ENCODE measurements at places on chromosomes 5 and 9.

GRCh38 chr9:136293476-136294077, 10.3 kb downstream of the CCDC187 start:
- DNase-seq, result no peak

DNA sequence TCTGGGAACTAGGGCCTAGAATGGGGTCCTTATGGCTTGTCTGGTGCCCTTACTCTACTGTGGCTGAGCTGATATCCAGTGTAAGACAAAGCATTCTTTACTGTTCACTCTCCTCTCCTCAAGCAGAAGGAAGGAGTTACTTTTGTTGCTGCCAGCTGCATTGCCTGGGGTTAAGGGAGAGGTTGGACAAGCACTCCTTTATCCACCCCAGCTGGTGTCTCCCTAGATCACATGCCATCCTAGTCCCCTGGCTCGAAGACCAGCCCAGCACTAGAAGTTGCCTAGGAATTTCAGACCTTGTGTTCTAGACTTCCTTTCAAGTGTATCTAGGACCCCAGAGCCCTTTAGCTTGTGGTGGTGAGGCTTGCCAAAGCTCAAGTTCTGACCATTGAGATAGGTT, 1051.5 kb upstream of the C9orf72 start:
- DNase-seq, result no peak

- DNase-seq, result no peak
These were observed 105.9 kb downstream of the KCNN2 start for GRCh38 chr5:114467729-114468128.

DNA sequence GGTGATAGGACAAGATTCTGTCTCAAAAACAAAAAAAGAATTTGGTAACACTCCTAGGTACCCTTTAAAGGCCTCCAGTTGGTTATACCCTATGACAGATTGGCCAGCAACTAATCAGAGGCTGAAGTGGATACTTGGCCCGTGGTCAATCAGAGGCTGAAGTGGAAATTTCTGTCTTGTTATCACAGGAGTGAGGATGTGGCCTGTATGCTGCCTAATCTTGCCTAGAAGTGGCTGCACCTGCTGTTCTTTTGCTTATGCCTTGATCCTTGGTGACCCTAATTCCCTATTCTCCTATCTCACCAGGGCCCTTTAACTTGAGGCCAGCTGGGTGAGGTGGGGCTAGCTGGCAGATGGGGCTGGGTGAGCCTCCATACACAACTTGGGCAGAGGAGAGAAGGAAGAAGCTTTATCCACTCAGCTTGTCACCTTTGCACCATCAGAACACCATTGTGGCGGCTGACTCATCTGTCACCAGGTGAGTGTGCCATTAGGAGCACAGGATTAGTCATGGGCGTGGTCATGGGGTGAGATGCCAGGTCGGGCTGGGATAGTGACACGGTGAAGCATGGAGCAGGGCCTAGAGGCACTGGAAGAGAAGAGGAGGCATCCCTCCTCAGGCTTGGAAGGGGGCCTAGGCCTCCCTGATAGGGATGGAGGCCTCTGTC, 41.5 kb downstream of the SAR1B start:
- no peak for DNase-seq

DNA sequence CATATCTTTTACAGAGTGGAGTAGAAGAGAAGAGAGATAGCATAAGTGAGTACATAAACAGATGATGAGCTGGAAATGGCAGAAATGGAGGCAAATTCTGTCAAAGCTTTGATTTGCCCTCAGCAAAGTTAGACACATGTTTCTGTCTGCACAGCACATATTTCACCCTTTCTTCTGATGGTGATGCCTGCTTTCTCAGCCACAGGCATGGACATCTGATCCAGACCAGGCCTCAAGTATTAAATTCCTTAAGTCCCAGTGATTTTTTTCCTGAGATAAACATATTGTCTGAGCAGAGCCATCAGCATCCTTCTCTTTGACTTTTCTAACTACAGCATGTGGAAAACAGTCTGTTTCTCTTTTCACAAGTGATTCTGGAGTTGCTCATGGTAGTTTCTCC, 409.8 kb downstream of the MAN2A1 start:
- no peak for DNase-seq

- DNase-seq, result no peak
These were observed 260.9 kb upstream of the TUSC1 start for GRCh38 chr9:25939126-25939525.

DNA sequence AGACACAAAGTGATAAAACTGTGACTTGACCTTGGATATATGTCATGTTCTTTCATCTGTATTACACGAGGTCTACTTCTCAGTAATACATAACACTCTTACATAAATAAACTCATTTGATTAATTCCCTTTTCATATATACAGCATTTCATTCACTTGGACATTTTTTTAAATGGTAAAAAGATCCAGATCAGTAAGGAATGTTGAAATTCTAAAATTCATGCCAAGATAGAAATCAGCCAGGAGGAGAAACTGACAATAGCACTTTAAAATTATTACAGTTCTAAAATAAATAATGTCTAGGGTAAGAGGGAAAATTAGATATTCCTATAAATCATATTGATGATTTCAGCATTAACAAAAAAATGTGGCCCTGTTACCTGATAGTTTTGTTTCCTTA, 46.2 kb upstream of the POU5F2 start:
- DNase-seq, result no peak

DNA sequence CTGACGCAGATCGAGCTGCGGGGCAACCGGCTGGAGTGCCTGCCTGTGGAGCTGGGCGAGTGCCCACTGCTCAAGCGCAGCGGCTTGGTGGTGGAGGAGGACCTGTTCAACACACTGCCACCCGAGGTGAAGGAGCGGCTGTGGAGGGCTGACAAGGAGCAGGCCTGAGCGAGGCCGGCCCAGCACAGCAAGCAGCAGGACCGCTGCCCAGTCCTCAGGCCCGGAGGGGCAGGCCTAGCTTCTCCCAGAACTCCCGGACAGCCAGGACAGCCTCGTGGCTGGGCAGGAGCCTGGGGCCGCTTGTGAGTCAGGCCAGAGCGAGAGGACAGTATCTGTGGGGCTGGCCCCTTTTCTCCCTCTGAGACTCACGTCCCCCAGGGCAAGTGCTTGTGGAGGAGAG, 4.6 kb upstream of the PHYHD1 start:
- no peak for DNase-seq

DNA sequence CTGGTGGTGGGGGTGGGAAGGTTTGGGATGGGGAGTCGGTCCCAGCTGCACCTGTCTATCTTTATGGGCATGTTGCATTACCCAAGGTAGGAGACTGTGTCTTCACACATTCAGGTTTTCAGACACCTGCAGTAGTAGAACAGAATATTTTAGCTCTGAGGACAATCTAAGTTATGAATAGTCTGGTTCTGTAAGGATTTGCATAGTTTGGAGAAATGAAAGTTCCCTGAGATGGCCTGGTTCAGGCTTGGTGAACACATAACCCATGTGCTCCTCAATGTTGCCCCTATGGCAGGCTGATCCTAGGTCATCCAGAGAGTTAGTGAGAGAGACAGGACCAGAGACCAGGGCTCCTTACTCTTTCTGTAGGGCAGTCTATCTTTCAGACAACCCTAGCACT, 20.7 kb downstream of the TNFSF8 start:
- DNase-seq, result no peak

DNA sequence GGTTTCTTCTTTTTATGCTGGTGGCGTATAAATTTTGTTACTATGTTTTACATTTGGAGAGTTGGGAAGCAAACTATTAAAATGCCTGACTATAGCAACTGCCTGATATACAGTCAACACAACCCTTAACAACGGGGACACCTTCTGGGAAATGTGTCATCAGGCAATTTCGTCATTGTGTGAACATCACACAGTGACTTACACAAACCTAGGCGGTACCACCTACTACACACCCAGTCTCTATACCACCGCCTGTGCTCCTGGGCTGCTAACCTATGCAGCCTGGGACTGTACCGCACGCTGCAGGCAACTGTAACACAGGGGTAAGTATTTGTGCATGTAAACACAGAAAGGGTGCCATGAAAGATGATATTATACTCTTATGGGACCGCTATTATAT, 1.3 kb upstream of the CDHR2 start:
- no peak for DNase-seq

DNA sequence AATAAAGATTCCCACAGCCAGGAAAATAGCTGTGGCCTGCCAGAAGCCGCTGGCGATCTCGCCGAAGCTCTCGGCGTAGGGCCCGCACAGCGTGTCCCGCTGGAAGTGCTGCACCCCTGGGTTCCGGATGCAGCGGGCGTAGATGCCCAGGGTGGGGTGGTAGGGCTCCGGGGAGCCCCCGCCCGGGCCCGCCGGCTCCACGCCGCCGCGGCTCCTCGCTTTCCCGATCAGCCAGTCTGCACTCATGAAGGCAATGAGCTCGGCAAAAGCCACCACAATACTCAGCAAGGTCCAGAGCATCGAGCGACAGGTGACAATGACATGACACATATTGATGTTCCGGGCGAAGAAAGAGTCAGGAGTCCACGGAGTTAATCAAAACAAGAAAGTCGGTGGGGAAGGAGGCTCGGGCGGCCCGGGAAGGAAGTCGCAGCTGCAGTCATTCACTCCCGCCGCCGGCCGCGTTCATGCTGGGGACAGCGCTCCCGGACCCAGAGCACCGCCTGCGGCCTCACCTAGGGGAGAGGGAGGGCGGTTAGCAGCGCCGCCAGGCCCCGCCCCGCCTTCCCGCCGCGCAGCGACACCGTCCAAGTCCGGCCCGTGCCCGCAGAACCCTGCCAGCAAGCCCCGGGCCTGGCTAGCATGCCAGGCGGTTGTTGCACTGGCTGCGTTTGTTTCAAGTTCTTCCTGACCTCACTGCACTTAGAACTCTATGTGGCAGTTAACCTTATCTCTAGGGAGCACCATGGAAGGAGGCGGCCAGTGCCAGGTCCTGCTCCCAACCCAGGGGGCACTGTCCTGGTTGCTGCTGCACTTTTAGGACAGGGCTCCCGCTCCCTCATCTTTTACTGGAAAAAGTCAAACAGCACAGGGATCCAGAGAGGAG, 138.4 kb downstream of the LHFPL2 start:
- DNase-seq, result peak; percentile 7

DNA sequence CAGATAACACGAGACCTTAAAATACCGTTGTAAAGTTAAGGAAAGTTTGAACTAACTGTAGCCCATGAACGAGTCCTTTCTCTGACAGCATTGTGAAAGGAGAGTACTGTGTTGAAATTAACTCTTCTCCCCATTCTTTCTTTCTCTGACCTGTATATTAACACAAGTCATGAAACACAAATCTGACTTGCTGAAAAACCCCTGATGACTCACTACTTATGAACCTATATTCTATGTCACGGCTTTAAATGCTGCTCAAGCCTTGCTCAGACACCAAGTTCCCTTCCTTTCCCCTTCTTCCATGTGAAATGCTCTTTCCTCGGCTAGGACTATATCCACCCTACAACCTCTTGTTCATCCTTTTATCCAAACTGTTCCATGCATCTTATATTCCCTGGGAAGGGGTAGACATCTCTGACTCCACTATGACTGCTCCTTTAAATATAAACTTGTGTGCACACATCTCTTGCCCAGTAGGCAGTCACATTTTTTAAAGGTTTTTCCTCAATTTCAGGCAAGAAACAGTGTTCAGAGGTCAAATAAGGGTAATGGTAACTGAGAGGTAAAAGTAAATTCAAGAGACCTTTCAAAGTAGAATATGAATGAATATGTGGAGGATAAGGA, 142.9 kb downstream of the NFIB start:
- no peak for DNase-seq

DNA sequence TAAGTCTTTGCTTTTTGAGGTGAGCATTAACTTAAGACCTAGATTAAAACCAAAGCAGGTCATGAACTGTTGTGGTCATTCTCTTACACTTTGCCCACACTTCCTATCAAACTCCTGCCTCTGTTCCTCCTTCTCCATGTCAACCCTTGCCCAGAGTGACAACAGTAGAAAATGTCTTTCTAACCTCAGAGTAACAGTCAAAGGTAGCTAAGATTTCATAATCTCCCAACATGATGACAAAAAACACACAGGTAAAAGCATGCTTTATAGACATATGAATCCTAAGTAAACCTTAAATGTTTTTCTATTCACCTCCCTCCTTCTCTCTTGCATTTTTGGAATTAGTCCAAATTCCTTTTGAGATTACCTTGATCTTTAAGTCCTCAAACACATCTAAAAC, 422.3 kb downstream of the SPATA31D1 start:
- no peak for DNase-seq

DNA sequence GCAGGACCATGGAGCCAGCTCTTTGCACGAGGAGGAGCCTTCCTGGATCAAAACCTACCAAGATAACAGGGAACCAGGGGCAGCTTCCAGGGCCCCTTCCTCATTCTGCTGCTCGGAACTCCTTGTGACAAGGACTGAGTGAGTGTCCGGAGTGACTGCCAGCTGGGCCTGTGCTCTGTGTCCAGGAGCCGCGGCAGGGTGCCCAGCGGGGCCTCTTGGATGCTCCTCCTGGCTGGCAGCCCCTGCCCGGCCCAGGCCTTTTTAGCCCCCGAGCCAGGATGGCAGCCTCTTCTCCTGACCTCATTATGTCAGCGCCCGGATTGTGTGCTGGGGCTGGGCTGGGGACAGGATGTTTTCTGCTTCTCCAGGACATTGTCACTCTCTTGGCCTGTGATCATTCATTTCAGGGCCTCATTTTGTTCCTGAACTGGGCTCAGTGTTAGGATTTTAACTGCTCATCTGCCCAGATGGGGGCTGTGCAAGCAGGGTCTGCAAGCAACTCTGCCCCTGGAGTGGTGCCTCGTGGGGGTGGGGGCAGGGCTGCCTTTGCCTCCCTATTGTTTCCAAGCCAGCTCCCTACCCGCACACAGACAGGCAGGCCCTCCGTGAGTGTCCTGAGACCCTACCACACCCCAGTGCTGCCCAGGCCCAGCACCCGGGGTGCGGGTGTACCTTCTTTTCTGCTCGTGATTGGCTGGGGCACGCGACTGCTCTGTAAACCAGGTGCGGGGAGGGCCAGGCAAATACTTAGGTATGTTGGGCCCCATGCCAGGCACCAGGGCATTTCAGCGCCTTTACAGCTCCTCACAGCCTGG, 161.6 kb downstream of the COL23A1 start:
- DNase-seq, result no peak

DNA sequence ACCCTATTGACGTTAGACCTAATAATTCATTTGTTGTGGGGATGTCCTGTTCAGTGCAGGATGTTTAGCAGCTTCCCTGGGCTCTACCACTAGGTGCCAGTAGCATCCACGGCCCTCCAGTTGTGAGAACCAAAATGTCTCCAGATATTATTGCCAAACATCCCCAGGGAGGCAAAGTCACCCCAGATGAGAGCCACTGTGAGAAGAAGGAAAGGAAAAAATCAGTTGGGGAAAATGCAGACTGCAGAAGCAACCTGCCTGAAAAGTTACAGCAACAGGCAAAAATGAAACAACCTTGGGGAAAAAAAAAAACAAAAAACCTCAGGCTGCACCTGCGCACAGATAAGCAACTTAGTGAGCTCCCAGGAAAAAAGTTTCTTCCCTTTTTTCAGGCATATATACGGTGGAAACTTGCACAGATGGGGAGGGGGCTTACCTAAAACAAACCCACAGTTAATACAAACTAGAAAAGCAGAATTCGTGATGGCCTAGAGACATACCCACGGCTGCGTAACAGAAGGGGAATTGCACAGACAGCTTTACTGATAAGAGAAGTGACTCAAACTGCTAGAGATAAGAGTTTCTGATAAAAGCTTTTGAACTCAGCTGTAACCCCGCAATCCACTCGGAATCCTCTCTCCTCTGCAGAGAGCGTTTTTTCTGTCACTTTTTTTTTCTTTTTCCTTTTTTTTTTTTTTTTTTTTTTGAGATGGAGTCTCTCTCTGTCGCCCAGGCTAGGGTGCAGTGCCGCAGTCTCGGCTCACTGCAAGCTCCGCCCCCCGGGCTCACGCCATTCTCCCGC, 29.8 kb upstream of the FBP1 start:
- peak; percentile 28 for DNase-seq

All from activated naive CD4-positive, alpha-beta T cell (primary cell).